ENCODE measurements at places on chromosomes 6 and 20.

DNA sequence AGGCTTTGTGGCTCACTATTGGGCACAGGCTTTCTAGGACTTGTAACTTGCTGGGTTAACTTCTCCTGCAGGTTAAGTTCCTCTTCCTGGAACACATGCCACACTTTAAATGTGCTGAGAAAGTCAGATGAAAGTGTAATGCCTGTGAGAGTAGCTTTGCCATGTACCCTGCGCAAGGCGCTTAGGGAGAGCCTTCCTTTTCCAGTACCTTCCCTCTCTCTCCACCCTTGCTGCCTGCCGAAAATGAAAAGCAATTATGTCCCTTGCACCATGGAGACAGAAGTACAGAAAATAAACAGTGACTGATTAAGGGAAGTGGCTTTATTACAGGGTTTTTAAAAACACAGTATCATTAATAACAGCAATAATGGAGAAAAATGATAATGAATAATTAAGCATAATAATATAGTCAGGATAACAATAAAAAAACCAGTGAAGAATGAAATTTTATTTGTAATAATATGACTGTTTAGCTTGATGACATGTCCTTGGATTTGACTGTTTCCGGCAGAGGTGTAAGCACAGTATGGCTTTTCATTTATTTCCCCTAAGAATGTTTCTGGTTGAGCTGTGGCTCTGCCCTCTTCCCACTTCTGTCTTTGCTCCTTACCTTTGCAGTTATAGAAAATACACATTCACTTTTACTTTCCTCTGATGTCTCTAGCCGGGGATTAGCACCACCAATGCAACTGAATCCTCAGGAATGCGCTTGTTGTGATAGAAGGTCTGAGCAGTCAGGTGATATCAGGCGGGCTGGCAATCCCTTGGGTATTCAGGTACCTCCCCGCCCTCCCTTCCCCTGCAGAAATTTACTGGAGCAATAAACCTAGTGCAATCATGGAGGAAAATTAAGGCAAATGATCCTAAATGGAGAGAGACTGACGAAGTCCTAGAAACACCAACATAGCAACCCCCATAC lies 472.3 kb upstream of the CITED2 start:
- no peak overlapping the region for H3K4me3 ChIP-seq
- H3K27me3 ChIP-seq, result no peaks in the 10 kb centered on the region
- no peaks in the 10 kb centered on the region for H3K36me3 ChIP-seq
- H3K27ac ChIP-seq, result peak overlapping the region; percentile 85
- peaks cover 20% of the 10 kb centered on the region for H3K4me1 ChIP-seq

DNA sequence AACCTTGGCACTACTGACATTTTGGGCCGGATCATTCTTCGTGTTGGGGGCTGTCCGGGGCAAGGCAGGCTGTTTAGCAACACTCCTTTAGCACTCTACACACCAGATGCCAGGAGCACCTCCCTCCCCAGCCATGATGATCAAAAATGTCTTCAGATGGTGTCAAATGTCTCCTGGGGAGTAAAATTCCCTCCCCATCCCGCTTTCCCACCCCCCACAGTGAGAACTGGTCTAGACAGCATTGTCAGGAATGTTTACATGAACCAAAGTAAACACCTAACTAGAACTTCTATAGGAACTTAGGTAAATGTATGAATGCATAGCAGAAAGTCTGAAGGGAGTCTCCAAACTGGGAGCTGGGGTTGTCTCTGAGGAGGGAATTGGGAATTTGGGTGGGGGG lies 70.0 kb upstream of the TOP1 start:
- H3K27ac ChIP-seq, result no peak overlapping the region
- 0 out of 2 replicates have a peak, but pooled peaks cover 2% of the 10 kb centered on the region for H3K4me1 ChIP-seq
- DNase-seq, result no peak
- no peaks in the 10 kb centered on the region for H3K36me3 ChIP-seq

DNA sequence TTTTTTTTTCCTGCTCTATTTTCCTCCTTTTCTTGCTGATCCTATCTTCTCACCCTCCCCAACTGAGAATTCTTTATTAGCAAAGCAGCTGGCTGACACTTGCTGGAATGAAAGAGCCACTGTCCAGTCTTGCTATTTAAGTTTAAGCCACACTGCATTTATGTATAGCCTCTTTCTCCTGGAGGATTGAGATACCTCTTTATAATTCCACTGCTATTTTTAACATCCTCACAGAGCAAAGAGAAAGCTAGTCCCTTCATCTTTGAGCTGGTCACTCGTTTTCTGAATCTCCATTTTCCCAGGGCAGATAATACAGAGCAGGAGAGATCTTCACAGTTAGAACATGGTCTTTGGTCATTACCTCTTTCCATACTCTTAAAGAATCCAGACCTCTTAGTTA lies 36.0 kb upstream of the EEF1A1 start:
- H3K27ac ChIP-seq, result no peak overlapping the region
- no peaks in the 10 kb centered on the region for H3K27me3 ChIP-seq
- DNase-seq, result no peak
- no peak overlapping the region for H3K4me3 ChIP-seq

DNA sequence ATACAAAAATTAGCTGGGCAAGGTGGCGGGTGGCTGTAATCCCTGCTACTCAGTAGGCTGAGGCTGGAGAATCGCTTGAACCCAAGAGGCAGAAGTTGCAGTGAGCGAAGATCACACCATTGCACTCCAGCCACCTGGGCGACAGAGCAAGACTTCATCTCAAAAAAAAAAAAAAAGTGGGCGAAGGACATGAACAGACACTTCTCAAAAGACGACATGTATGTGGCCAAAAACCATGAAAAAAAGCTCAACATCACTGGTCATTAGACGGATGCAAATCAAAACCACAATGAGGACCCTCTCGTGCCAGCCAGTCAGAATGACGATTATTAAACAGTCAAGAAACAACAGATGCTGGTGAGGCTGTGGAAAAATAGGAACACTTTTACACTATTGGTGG lies 344.9 kb upstream of the JARID2 start:
- H3K27me3 ChIP-seq, result no peaks in the 10 kb centered on the region
- DNase-seq, result no peak
- no peak overlapping the region for H3K4me3 ChIP-seq
- peaks cover 17% of the 10 kb centered on the region for H3K36me3 ChIP-seq

DNA sequence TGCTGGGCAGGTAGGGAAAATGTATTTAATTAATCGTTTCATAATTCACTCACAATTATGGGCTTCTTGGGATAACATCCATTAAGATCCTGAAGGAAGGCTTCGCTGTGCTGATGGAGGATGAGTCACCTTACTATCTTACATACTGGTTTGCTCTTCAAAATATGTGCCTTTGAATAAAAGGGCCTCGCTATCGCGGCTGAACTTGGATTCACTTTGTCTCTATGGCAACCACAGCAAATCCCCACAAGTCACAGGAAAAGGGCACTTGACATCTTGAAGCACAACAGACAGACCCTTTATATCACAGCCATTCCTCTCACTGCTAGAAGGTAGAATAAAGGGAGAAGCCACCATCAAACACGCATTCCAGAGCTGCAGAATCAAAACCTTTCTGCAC lies 141.3 kb upstream of the MYLIP start:
- no peaks in the 10 kb centered on the region for H3K27me3 ChIP-seq
- H3K36me3 ChIP-seq, result no peaks in the 10 kb centered on the region
- no peak for DNase-seq
- H3K4me1 ChIP-seq, result peaks cover 25% of the 10 kb centered on the region
- H3K4me3 ChIP-seq, result no peak overlapping the region
- no peak overlapping the region for H3K27ac ChIP-seq
